Frontal cortex (tissue), 4 donors: ENCODE measurements at places on chromosomes 4 and X.

GRCh38 chrX:71450433-71451106, 82.3 kb upstream of the OGT start:
- no peak for DNase-seq

GRCh38 chrX:5810636-5811035, 418.0 kb downstream of the NLGN4X start:
- DNase-seq, result no peak

GRCh38 chr4:183129675-183130074, 30.6 kb downstream of the WWC2 start:
- DNase-seq, result no peak

GRCh38 chrX:95974096-95974470, 710.6 kb upstream of the DIAPH2 start:
- DNase-seq, result no peak

GRCh38 chrX:110228453-110228852, 89.4 kb downstream of the AMMECR1 start:
- DNase-seq, result no peak

- no peak for DNase-seq
Measured at GRCh38 chrX:43525901-43526610, 130.0 kb upstream of the MAOA start.

- DNase-seq, result no peak
Measured at GRCh38 chr4:93066749-93067148, 761.8 kb upstream of the ATOH1 start.

DNA sequence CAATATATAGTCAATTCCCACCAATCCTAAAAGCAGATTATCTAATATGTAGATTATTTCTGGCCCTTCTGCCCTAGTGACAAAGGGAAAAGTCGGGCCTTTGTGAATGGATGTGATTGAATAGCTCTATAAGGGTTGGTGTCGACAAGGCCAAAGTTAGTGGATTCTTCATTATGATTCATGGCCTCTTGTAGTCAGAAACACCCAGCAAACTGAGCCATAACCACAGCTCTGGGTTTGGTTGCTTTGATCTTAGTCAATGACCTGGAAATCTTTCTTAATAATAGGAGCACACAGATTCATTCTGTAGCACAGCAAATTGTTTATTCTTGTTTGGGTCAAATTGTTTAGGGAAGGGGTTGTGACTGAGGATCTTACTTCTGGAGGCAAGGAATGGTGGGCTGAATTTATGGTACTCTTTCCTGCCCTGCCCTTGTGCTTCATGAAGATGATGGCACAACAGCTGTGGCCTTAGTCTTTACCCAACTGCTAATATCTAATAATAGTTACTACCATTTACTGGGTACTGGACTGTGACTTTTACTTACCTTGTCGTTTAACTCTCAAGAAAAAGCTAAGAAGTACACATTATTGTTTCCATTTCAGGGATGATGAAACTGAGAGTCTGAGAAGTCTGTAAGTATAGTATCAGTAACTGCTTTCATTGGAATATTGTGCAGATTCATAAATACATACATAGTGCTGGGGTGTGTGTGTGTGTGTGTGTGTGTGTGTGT, 74.0 kb downstream of the AFF2 start:
- DNase-seq, result no peak

DNA sequence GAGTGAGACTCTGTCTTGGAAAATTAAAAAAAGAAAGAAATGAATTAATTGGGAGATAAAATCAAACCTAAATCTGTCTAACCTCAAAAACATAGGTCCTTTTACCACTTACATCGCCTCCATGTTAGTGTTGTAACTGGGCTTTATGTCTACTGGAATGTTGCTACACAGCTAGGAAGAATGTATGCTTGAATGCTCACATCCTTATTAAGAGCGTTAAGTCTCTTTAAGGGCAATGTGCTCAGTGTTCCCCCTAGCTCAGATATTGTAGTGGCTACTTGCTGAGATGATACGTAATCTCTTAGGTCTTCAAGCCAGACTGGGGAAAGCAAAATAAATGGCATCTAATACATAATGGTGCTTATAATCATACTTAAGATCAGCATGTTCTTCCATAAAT, 1072.8 kb downstream of the PDHA2 start:
- no peak for DNase-seq

DNA sequence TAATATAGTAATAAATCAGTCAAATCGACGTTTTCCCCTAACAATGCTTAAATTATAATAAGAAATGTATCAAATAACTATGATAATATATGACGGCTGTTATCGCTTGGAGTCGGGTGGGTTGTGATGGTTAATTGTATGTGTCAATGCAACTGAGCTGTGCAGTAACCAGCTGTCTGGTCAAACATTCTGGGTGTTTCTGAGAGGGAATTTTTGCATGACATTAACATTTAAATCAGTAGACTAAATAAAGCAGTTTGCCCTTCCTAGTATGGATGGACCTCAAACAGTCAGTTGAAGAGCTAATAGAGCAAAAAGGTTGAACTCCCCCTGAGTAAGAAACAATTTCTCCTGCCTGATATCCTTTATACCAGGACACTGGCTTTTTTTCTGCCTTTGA, 96.7 kb downstream of the YIPF7 start:
- DNase-seq, result no peak

- no peak for DNase-seq
Measured at GRCh38 chrX:25079020-25079419, 63.3 kb upstream of the ARX start.

- no peak for DNase-seq
Measured at GRCh38 chrX:47623540-47624027, 3.9 kb upstream of the SYN1 start.

GRCh38 chr4:173525118-173526011, 4.7 kb downstream of the HAND2 start:
- DNase-seq, result no peak

DNA sequence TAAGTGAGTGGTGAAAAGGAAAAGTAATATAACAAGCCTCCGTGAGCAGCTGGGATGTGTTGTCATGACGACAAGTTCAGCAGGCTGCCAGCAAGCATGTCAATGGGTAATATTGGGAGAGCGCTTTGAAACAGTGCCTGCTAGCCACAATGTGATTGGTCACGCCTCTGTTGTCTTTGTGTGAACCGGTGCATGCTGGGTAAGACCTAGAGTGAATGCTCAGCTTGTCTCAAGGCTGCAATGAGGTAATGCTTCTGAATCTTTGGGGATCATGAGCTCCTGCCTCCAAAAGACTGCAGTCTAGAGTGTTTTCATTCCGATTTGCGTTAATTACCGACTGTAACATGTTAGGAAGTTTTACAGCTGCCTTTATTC, 54.9 kb downstream of the STOX2 start:
- peak; percentile 63 for DNase-seq

- no peak for DNase-seq
Measured at GRCh38 chr4:168059251-168059650, 33.1 kb upstream of the ANXA10 start.

- DNase-seq, result no peak
Measured at GRCh38 chr4:180587379-180587778, 1655.8 kb upstream of the TENM3 start.

DNA sequence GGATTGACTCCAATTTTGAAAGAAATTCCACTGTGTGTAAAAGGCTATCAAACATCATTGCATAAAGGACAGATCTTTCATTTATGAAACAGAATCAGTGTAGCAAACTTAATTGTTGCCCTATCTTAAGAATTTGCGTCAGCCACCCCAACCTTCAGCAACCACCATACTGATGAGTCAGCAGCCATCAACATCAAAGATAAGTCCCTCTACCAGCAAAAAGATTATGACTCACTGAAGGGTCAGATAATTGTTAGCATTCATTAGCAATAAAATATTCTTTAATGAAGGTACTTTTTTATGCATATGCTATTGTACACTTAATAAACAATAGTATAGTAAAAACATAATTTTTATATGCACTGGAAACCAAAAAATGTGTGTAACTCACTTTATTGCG, 15.8 kb upstream of the GRSF1 start:
- no peak for DNase-seq

DNA sequence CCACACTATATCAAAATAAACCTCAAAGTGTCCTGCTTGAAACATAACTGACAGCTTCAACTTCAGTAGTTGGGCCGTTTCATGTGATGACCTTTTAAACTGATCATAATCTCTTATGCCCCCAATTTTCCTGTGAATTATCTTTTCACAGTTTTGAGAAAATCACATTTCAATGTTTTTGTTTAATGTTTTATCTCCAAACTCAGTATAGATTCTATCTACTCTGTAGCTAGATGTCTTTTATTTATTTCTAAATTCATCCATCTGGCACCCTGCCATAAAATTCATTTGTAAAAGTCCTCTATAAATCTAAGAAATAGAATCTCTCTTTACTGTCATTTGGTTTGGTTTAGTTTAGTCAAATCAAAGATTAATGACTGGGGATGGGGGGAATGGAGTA, 557.3 kb downstream of the ANKRD50 start:
- no peak for DNase-seq

- no peak for DNase-seq
Measured at GRCh38 chrX:144566592-144566991, 680.7 kb upstream of the SPANXN1 start.

- DNase-seq, result no peak
Measured at GRCh38 chr4:108024878-108025165, 35.1 kb downstream of the HADH start.

- DNase-seq, result no peak
Measured at GRCh38 chr4:71944956-71945355, 86.8 kb upstream of the NPFFR2 start.

DNA sequence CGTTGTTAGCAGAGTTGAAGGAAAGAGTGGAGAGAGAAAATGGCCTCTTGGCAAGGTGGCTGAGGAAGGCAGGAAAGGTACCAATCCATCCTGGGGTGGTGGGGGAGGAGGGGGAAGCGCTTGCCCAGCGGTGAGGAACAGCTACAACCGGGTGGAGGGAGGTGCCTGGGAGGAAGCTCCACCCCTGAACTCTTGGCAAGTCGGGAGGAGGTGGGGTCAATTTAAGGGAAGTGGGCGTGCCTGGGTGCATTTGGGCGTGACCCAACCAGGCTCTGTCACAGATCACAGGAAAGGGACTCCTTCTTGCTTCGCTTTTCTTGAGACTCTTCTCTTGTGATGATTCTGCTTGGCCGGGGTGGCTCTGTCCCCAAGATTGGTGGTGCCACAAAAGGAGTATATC, 41.7 kb downstream of the BCORL1 start:
- peak; percentile 15 for DNase-seq

DNA sequence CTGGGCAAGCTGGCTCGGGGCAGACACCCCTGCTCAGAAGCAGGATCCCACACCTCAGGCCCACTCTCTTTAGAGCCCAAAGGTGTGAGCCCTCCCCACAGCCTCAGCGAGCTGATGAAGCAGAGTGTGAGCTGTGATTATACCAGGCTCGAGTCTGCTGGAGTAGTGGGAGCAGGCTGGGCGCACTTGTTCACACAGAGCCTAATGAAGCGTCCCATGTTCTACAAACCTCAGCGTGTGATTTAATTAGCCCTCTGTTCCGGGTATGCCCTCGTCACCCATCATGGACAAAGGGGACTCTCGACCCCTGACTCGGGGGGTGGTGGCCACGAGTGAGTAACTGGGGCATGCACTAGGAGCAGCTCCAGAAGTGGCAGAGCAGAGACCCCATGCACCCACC, 62.3 kb downstream of the PPP2R2C start:
- DNase-seq, result no peak

GRCh38 chrX:40268188-40268520, 170.4 kb upstream of the BCOR start:
- no peak for DNase-seq

DNA sequence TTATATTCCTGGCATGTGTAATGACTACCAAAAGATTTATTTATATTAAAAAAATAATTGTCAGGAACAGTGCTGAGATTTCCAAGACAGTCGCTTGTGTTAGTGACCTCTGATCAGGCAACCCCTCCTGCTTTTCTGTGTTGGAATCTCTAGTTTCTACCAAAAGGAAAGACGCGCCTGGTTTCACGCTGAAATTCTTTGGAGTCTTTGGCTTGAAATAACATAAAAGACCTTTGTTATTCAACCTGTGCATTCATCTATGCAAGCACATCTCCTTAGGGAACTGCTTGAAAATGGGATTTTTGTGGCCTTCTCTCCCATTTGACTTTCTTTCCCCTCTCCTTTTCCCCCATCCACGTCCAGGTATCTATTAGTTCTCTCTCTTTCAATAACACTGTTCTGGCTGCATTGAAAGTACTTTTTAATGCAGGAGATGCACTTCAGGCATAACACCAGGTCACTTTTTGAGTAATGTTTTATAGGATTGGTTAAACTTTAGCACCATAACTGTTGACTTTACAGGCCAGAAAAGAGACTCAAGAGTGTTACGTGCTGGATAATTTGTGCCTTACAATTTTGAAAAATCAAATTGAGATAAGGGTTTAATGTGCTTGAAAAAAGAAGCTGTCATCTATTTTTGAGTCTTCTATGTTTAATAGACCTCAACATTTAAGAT, 172.7 kb downstream of the GPAT3 start:
- DNase-seq, result no peak

DNA sequence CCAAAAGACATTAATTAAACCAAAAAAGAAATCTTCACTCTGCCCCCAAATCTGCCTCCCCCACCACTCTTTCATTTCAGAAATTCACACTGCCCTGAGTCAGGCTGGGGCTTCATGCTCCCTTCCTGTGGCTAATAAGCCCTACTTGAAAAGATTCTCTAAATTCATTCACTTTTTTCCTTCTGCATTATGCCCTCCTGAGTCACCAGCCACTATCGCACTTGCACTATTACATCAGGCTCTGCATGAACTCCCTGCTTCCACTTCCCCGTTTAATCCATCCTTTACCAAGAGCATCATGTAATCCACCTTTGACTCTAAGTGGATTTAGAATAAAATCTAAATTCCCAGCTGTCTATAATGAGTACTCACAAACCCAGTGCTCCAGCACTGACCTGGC, 295.4 kb upstream of the KLF3 start:
- DNase-seq, result no peak

GRCh38 chr4:86160426-86160825, 199.4 kb downstream of the MAPK10 start:
- no peak for DNase-seq

GRCh38 chrX:132411310-132411977, 77.4 kb downstream of the MBNL3 start:
- DNase-seq, result no peak

DNA sequence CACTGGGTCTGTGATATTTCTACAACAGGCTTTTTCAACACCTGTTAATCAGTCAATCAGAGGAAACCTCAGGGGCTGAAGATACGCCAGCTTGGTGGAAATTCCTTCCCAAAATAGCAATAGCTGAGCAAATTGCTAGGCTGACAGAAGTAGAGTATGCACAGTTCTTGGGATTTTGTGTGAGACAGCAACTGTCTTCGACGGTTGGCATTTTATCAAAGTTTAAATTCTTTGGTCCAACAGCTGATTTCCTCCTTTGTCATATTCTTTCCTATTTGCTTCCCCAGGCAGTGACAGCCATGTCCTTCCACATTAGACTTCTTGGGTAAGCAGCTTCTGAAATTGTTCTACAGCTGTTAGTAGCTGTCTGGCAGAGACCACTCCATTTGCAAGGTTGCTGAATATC, 8.0 kb upstream of the PALLD start:
- DNase-seq, result no peak

DNA sequence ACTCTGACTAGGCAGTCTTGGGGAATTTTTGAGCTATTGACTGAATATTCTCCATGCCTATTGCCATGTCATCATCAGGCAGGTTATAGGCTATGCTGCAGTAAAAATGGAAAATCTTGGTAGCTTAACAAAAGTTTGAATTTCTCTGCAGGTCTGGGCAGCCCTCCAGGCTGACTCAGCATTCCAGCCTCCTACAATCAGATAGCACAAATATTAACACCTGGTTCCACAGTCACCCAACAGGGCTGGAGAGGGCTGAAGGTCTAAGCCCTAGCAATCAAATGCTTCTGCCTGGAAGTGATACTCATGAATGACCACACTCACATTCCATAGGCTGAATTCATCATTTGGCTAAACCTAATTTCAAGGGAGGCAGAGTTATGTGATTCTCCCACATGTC, 9.6 kb upstream of the PPP3CA start:
- DNase-seq, result no peak
